Hematopoietic multipotent progenitor cell treated with erythropoietin and hydrocortisone succinate and interleukin-3 and kit ligand, for 8 days (in vitro differentiated cells): ENCODE measurements at places on chromosomes 3 and 15.

DNA sequence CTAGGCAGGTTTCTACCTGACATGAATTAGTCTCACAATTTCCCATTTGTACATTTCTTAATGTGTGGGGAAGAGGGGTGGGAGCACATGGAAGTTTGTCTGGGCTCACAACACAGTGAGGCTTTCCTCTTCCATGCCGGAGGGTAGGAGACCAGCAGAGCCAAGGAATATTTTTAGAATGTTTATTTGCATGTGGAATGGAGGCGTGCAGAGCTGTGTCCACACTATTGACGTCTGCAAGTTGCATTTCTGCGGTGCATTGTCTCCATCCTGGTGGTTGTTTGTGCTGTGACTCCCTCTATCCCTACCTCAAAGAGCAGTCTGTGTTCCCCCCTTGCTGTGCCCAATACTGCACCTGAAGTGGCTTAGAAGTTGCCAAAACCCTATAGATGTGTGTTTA lies 103.1 kb upstream of the LRTM1 start:
- no peak for DNase-seq

DNA sequence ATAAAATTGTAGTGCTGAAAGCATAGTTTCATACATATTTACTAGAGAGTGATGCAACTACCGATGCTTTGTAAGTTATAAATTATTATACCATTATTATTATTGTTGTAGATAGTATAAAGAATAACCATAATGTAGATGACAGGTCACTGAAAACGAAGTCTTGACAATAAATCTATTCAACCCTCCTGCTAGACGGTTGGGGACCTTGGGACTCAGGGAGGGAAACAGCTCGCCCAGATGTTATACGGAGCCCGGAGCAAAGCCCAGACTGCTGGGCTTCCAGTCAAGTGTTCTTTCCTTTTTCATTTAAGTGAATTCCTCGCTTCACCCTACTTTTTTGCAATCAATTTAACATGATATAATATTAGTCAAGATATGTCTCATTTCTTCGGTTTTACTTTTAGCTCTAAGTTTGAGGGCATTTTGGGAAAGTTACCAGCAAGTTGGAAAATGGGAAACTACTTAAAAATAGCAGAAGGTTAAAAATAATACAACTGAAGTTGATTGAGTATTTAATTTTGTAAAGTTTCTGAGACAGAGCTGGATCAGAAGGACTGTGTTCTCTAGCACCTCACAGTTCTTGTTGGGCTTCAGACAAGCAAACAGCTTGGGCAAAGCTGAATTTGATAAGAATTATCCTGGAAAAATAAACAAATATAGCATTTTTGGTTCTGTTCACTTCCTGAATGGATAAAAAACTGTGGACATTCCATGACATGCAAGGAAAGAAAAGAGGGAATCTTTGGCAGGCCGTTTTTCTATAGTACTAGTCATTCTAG lies 173.4 kb upstream of the TP63 start:
- DNase-seq: no peak

DNA sequence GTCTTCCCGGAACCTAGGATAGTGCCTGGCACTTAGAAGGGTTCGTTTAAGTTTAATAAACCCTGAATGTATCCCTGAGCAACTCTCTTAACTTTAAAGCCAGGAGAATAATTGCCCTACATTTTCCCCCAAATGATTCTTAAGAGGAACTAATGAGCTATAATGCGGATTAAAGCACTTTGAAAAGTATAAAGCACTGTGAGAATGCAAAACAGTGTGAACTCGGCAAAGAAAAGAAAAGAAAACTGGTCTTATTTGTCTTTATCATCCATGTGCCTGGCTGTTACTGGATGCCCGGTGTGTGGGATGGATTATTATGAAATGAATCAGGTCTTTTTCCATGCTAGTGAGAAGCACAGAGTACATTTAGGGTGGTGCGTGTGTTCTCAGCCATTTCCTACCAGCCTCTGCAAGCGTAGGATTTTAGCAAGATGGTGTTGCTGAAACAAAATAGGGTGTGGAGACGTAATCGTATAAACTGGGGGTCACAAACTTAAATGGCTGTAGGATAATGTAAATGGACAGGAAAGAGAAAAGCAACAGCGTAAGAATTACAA lies 983 bp downstream of the KBTBD12 start:
- DNase-seq: no peak

- DNase-seq: peak; percentile 10
Measured at GRCh38 chr3:193894121-193894863, 241.7 kb upstream of the HES1 start.

GRCh38 chr3:15512166-15512565 lies 9.3 kb downstream of the COLQ start:
- DNase-seq: no peak

GRCh38 chr15:54131410-54131809 lies 153.2 kb downstream of the UNC13C start:
- no peak for DNase-seq

DNA sequence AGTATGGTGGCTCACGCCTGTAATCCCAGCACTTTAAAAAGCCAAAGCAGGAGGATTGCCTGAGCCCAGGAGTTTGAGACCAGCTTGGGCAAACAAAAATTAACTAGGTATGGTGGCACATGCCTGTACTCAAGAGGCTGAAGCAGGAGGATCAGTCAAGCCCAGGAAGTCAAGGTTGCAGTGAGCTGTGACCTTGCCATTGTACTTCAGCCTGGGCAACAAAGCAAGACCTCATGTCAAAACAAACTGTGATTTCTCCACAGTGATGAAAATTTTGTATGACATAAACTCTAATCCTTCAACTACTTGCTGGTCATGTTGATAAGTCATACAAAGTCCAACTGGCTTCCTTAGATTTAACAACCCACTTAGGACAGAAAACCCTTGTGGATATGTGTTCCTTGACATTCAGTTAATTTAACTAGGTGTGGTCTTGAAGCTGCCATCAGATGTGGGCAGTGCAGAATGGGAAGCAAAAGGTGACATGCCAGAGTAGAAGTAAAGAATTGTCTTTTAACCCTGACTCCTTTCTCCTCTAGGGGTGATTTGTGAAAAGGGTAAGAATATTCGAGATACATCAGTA lies 263.3 kb downstream of the PTPRG start:
- DNase-seq: no peak

- DNase-seq: no peak
Measured at GRCh38 chr3:187832202-187832601, 86.9 kb upstream of the BCL6 start.

- no peak for DNase-seq
Measured at GRCh38 chr3:66625505-66626216, 124.8 kb upstream of the LRIG1 start.

DNA sequence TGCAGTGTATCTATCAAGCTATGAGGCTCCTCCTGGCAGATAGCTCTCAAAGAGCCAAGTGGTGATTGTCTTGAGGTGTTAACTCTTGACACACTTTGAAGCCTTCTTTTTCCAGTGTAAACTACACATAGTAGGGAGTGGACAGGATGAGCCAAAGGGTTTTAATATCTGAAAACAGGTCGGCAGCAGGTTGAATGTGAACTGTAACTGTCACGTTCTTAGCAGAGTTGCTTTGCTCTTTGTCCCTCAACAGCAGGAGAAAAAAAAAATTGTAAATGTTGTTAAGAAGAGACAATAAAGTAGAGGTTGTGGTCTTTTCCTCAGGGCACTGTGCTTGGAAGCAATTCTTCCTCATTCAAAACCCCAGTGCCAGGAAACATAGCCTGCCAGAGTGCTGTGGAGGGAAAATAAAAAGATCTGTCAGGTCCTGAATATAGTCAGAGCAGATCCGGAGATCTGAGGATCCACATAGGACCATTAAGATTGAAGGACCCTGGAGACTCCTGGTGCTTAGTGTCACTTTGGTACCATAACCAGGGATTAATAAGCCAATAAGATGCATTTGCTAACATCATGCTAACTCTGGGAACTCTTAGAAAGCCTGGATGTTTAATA lies 229.7 kb downstream of the NAALADL2 start:
- DNase-seq: no peak

DNA sequence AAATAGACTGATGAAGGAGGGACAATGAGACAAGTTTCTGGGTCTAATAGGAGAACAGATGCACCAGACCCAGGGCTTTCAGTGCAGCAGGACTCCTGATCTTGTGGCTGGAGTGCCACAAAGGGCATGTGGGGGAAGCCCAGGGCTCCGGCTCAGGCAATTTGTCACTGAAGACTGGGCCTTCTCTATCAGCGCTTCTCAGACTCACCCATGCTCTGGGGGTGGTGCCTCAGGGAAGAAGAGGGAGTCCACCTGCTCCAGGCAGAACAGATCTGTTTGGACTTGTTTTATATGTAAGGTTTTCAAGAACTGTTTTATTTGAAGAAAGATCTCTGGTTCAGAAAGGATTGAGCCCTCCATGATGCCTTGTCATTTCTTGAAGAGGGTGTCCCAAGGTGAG lies 112.4 kb upstream of the TLE3 start:
- DNase-seq: no peak

GRCh38 chr3:88785841-88786240 lies 321.6 kb upstream of the EPHA3 start:
- DNase-seq: no peak

DNA sequence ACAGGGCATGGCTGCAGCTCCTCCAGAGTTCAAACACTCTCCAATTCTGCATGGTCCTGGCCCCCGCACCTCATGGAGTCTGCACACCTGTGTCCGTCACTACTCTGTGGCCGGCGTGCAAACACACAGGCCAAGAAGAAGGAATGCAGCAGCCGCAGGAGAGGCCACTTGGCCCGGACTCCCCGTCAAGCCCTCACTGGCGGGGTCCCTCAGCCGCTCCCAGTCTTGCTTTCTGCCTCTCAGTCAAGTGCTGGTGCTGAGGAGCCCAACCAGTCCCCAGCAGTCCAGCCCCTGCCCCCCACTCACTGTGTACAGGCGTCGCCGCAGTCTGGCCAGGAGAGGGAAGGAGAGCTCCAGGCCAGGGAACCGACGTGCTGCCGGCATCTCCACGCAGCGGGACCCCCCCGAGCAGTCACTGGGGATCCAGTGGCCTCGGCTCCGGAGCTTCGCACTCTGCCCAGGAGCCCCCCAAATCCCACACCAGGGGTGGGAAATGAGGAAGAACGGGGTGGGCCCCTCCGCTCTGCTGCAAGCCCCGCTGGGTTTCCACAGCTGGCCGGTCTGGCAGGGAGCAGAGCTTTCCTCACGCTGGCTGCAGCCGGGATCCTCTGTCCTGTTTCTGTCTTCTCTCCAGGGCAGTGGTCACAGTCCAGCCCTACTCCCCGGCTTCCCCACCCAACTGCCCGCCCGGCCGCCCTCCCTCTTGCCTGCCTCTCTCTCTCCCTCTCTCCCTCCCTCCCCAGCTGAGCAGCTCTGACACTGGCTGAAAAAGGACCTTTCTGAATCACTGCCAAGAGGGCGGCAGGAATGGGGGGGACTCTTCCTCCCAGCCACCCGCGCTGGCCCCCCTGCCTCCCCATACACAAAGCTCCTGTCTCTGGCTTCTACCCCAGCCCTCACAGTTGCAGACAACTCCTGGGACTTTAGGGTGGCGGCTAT lies 16.0 kb downstream of the TNK2 start:
- DNase-seq: peak; percentile 54

DNA sequence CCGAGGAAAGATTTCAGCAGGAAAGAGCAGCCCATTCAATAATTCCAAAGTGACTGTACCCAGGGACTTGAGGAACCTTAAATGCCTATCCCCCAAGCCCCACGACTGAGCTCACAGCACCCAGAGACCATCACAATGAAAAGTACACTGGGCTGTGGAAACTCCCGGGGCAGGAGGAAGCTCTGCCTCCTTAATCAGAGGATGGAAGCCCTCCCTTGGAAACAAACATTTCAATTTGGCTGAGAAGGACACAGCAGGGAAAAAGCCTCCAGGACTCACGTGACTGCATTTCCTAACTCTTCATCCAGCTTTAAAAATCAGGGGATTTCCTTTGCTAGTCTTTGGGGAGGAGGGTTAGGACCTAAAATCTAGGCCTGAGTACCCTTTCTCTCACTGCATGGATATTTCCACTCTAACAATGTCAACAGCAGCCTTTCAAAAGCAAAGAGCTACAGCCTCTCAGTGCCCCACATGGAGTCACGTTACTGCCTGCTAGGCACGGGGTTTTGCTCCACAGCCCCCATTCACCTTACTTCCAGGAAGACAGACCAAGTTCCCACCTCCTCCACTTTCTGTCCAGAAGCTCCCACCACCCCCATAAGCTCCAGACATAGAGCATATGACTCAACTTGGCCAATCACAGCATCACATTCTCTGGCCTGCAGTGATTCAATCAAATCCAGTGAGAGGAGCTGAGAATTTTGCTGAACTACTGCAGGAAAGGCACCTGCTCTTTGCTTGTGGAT lies 68.9 kb upstream of the WNT5A start:
- no peak for DNase-seq

DNA sequence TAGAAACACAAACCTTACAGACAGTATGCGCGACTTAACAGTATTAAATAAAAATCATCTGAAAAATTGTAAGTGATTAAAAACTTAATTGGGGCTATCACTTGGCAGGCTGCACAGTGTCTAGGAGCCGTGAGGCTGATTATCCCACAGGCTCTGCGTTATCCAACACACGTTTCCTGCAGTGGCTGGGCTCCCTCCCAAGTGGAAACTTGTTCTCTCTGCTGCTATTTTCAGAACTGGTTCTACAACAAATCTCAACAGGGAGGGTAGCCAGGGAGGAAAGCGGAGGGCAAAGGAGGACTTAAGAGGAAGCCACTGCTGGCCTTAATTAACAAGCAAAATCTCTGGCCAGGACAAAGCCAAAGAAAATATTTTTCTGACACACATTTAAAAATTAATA lies 555.2 kb downstream of the MAGI1 start:
- DNase-seq: no peak

DNA sequence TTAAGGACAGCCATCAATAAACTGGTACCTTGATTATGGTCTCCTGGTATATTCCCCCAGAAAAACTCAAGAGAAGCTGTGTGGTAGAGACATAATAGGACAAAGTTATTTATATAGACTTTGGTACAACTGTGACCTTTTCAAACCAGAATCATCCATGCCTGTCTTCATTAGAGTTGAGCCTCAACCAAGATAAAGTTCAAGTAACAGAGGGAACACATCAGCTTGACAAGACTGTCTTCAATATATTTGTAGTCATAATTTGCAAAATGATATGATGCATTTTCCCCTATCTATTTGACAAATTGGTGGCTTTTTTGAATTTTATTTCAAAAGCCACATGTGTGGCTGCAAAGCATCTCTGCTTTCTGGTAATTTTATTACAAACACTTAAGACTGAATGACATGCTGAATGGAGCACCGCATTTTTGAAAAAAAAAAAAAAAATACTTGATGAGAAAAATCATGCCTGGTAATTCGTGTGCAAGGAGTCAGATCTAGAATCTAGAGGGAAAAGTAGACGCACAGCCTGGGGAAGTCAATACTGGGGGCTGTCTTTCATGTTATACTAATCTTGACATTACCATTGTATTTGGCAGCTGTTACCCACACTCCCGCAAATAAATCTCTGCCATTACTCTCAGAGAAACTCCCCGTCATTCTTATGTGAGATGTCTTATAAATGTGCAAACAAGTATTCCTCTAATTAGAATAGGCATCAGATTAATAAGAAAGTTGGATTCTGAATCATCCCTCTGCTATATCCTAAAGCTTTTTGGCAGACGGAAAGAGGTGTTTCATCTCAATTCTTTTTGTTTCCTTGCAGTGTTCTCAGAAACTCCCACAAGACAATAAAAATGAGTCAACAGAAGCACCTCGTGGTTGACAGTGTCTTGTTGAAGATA lies 554.8 kb upstream of the CBLB start:
- no peak for DNase-seq
